ENCODE measurements at places on chromosomes 6 and 20.

DNA sequence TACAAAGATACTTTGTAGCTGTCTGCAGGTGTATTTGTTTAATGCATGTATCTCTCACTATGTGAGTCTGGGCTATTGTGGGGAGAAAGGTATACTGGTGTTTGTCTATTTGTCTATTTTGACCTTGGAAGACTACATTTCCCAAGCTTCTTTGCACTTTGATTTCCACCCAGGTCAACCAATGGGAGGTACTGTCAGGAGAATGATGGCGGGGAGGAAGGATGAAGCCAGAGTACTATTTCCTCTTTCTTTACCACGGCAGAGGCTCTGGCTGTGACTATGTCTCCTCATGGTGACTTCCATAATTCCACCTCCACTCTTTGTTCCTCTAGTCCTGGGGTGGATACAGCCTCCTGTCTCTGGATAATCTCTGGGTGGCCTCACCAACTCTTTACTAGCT lies 23.1 kb downstream of the LBP start:
- no peak for DNase-seq

DNA sequence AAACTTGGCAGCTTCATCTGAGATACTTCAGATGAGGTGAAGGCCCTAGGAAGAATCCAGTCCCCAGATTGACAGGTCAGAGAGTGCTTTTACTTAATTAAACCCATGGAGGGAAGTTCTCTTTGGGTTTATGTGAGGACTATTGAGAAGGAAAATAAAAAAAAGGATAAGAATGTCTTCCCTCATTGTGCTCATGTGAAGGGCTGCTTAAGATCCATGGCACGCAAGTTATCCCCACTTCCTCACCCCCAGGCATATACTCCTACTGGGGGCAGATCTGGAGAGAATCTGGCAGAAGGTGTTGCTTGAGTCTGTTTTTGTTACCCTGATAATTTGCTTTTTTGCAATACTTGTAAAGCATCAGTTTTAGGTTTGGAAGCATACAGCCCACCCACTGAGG lies 322.9 kb upstream of the TFAP2D start:
- DNase-seq, result no peak

- DNase-seq, result no peak
These were observed 2.5 kb upstream of the BPIFA1 start for GRCh38 chr20:33233129-33233774.

- DNase-seq, result no peak
These were observed 151.2 kb upstream of the PTPN1 start for GRCh38 chr20:50358971-50359370.

DNA sequence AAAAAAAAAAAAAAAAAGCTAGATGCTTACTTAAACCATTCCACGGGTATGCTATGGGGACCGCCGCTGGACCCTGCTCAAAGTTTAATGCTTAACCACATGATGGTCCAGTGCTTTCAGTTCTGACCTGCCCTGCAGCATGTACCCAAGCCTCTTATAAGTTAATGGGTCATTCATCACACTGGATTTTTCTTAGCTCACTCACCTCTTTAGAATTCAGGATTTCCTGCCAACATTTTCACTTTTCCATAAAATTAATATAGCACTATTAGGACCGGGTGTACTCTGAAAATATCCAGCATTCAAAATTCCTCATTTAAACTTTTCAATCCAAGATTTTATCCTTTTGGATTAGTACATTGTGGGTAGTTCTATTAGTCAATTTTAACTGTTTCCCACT lies 140.8 kb downstream of the ALDH8A1 start:
- no peak for DNase-seq

GRCh38 chr6:166007349-166008263 lies 160.0 kb downstream of the TBXT start:
- DNase-seq, result no peak
